ENCODE measurements at places on chromosomes 2 and 18. TPM values are rescaled to one million over a fixed set of nuclear protein-coding genes. Genes with fewer than 3 reads are reported as not detected.
A peak's percentile ranks its signal among the peaks of the same experiment; 100 is the strongest.

DNA sequence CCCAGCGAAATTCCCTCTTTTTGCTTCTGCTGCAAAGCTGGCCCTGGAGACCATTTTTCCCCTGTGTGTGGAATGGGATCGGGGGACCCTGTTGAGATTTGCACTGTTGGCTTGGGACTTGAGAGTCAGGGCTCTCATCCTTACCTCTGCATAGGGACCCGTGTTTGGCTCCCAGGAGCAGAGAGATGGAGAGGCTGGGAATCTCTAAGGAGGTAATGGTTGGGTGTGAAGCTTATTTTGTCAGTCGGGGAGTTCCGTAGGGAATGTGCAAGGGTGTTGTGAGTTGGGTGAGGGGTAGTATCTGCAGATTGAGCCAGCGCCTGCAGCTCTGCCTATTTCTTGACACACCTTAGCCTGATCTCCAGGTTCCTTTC, 4.5 kb downstream of the GATA6 start:
- H3K27ac ChIP-seq, result no peak overlapping the region
- H3K4me3 ChIP-seq, result no peak overlapping the region
- no peak for DNase-seq
- peaks cover 64% of the 10 kb centered on the region for H3K27me3 ChIP-seq

DNA sequence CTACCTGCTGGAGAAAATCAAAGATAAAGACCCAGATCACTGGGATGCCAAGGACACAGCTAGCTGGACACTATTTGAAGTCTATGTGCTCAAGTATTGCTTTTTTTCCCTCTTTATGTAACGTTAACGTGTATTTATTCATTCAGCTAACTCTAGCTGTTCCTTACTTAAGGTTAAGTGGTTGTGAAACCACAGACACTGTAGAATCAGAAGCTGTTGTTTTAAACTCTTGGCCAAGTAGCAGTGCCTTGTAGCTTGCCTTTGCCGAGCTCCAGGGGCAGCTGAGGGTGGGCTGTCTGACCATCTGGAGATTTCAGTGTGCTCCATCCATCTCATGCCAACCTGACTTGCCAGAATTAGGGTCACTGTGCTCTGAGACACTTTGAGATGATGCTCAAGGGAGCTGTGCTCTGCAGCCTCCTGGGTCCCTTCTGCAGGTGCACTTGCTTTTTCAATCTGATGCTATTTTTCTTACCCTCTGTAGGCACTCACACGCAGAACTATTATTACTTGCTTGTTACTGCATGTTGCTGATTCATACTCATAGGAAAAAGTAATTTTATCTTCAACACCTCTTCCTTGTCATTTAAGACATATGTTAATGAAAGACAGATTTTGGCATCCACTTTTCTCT, 116.2 kb downstream of the METTL8 start:
- H3K27ac ChIP-seq, result peak overlapping the region; percentile 14
- H3K27me3 ChIP-seq, result no peaks in the 10 kb centered on the region
- DNase-seq, result peak; percentile 12
- H3K4me3 ChIP-seq, result no peak overlapping the region

- no peaks in the 10 kb centered on the region for H3K36me3 ChIP-seq
- H3K27ac ChIP-seq, result no peak overlapping the region
- H3K4me3 ChIP-seq, result no peak overlapping the region
- no peak for DNase-seq
Observed at GRCh38 chr18:50832754-50833153, 12.9 kb upstream of the MRO start.

- peaks cover 6% of the 10 kb centered on the region for H3K27me3 ChIP-seq
- DNase-seq, result no peak
- no peak overlapping the region for H3K4me3 ChIP-seq
- no peak overlapping the region for H3K27ac ChIP-seq
- H3K4me1 ChIP-seq, result no peaks in the 10 kb centered on the region
- no peaks in the 10 kb centered on the region for H3K36me3 ChIP-seq
Observed at GRCh38 chr2:224271617-224272236, 130.2 kb downstream of the FAM124B start.

DNA sequence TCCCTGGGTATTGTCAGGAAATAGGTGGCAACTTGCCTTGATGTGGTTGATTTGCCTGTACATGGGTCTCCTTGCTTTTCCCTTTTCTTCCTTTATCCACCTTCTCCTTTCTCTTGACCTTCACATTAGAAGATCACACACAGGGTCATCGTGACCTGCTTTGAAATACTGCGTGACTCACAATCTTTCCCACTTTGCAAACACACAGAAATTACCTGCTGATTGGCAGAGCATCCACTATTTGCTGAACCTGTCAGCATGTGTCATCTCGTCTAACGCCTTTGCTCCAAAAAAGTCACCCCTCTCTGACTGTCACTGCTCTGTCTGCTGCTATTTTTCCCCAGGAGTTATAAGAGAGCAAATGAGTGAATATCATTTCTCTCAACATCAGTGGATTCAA, 60.8 kb downstream of the MYO3B start:
- H3K36me3 ChIP-seq, result no peaks in the 10 kb centered on the region
- peaks cover 15% of the 10 kb centered on the region for H3K27me3 ChIP-seq
- H3K4me1 ChIP-seq, result no peaks in the 10 kb centered on the region
- no peak overlapping the region for H3K27ac ChIP-seq
- no peak for DNase-seq

DNA sequence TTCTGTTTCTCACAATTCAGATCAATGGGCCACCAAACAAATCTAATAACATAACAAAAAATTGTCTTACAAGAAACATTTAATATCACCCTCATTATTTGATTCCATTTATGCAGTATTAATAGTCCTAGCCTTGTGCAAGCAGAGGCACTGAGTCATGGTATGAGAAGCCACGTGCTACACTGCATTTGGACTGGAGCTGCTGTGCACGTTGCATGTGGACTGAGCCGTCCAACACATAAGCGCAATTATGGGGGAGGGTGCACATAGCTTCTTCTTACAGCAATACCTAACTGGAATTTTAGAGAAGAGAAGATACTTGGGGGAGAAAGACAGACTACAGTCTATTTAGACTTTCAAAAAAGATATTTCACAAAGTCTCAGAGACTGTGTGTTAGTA, 329.6 kb upstream of the ID2 start:
- no peak overlapping the region for H3K4me3 ChIP-seq
- no peaks in the 10 kb centered on the region for H3K27me3 ChIP-seq
- no peak for DNase-seq
- no peak overlapping the region for H3K27ac ChIP-seq
- H3K36me3 ChIP-seq, result no peaks in the 10 kb centered on the region

GRCh38 chr2:17878281-17879136, at the start of gene KCNS3:
TSS of gene KCNS3 (plus strand) at chr2:17878667. CDS start at chr2:17931009, 52,342 bp downstream.
- H3K4me1 ChIP-seq, result peaks cover 13% of the 10 kb centered on the region
- peaks cover 64% of the 10 kb centered on the region for H3K27me3 ChIP-seq
- H3K27ac ChIP-seq, result no peak within 1 kb of the TSS

- no peaks in the 10 kb centered on the region for H3K27me3 ChIP-seq
- DNase-seq, result no peak
- H3K36me3 ChIP-seq, result no peaks in the 10 kb centered on the region
- no peaks in the 10 kb centered on the region for H3K4me1 ChIP-seq
Observed at GRCh38 chr18:25517881-25518715, 166.1 kb upstream of the ZNF521 start.

- peaks cover 40% of the 10 kb centered on the region for H3K4me1 ChIP-seq
- H3K27me3 ChIP-seq, result no peaks in the 10 kb centered on the region
- H3K4me3 ChIP-seq, result no peak overlapping the region
- H3K36me3 ChIP-seq, result no peaks in the 10 kb centered on the region
Observed at GRCh38 chr2:119693967-119694366, 15.0 kb downstream of the TMEM177 start.

GRCh38 chr2:195711478-195711877, 54.5 kb downstream of the SLC39A10 start:
- H3K36me3 ChIP-seq, result peaks cover 30% of the 10 kb centered on the region
- H3K4me1 ChIP-seq, result no peaks in the 10 kb centered on the region
- no peak overlapping the region for H3K4me3 ChIP-seq

- peaks cover 14% of the 10 kb centered on the region for H3K27me3 ChIP-seq
- no peaks in the 10 kb centered on the region for H3K36me3 ChIP-seq
- H3K4me3 ChIP-seq, result no peak overlapping the region
- H3K4me1 ChIP-seq, result no peaks in the 10 kb centered on the region
- no peak for DNase-seq
- H3K27ac ChIP-seq, result no peak overlapping the region
Observed at GRCh38 chr2:71008342-71008741, 13.7 kb upstream of the TEX261 start.

DNA sequence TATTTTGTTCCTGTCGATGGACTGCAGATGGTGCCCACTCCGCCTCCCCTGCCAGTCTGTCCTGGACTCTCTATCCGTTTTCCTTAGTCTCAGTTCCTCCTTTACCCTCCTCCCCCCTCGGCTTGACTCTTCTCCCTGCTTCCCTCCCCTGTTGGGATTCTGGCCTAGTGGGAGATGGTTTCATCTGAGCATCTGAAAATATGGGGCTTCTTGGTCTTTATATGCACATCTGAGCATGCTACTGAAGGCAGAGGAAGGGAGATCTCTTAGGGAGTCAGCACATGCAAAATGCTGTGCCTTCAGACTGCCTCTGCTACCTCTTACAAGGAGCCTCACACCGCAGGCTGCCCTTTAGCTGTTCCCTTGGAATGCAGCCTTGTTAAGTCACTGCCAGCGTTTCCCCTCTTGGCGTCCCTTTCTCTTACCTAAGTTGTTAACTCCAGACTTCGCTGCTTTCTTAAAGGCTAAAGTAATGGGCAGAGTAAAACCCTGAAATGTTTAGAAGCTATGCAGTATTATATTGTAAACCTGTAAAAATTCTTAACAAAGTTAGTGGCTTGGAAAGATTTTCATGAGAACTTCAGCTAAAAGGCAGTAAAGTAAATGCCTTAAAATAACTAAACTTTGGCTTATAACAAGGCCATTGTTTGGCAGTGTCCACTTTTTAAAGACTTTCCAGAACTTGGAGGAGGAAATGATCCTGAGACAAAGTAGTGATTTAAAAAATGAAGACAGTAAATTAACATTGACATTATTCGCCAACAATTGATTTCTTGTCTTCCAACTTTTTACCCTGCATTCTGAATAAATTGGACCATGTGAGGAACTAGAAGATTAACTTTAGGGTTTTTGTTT, 49.8 kb downstream of the LDLRAD4 start:
- no peak for DNase-seq
- H3K27ac ChIP-seq, result peak overlapping the region; percentile 93
- H3K4me3 ChIP-seq, result no peak overlapping the region
- H3K27me3 ChIP-seq, result no peaks in the 10 kb centered on the region
- peaks cover 9% of the 10 kb centered on the region for H3K36me3 ChIP-seq

- no peak overlapping the region for H3K4me3 ChIP-seq
- H3K27me3 ChIP-seq, result no peaks in the 10 kb centered on the region
- H3K27ac ChIP-seq, result no peak overlapping the region
- no peak for DNase-seq
- no peaks in the 10 kb centered on the region for H3K36me3 ChIP-seq
Observed at GRCh38 chr18:74141667-74142066, 6.0 kb downstream of the FBXO15 start.

DNA sequence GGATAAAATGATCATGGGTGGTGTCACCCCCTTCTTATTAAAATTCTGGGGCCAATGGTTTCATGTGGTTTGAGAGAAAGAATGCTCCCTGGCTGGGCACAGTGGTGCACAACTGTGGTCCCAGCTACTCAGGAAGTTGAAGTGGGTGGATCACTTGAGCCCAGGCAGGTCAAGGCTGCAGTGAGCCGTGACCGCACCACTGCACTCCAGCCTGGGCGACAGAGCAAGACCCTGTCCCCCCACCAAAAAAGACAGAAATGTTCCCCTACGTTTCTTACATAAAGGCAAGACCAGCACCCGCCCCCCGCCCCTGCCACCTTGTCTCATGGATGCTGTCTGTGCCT, 53.0 kb upstream of the ID2 start:
- H3K27me3 ChIP-seq, result no peaks in the 10 kb centered on the region
- no peaks in the 10 kb centered on the region for H3K36me3 ChIP-seq
- H3K4me3 ChIP-seq, result no peak overlapping the region
- H3K27ac ChIP-seq, result no peak overlapping the region

DNA sequence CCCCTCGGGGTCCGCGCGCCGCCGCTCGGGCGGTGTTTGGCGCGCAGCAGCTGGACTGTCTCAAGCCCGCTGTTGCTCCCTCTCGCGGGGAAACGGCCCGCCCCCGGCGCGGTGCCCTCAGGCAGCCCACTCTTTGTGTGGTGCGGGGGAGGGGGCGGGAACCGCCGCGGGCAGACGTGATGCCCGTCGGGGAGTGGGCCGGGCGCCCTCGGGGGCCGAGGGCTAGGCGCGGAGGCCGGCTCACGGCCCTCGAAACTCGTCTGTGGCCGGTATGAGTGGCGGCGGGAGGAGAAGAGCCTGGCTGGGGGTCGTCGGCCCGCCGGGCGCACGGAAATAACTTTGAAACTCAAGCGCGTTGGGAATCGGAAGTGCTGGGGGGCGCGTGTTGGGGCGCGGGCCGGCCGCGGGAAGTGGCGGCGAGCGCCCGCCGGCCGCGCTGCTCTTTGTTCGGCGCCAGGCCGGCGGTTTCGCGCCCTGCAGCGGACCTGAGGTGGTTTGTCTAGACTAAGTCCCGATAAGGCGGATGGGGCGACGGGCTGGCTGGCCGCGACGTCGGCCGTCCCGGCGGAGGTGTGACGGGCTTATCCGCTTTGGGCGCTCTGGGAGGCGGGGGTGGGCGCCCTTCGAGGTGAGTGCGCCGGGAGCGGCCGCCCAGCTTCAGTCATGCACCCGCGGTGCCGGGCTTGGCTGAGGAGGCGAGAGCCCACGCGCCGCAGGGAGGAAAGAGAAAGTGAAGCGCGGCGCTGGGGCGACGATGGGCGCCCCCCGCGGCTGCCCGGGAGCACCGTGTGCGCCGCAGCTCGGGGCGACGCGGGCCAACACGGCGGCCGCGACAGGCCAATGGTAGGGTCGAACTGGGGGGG, 679 bp downstream of the PTMA start:
- H3K4me1 ChIP-seq, result peaks cover 33% of the 10 kb centered on the region
- H3K27me3 ChIP-seq, result peaks cover 2% of the 10 kb centered on the region
- peak overlapping the region; percentile 100 for H3K27ac ChIP-seq
- peak overlapping the region; percentile 99 for H3K4me3 ChIP-seq
- peak; percentile 51 for DNase-seq

GRCh38 chr2:85763132-85763531, 9.3 kb downstream of the ATOH8 start:
- peaks cover 33% of the 10 kb centered on the region for H3K27me3 ChIP-seq
- no peak overlapping the region for H3K27ac ChIP-seq
- no peaks in the 10 kb centered on the region for H3K4me1 ChIP-seq
- no peaks in the 10 kb centered on the region for H3K36me3 ChIP-seq

The C2orf92 gene
- 11.7 TPM for total RNA-seq

The TRIM43 gene
- not detected for total RNA-seq

The ROCK2 gene
- 12.7 TPM for total RNA-seq

The ANKRD62 gene
- not detected for total RNA-seq

The PKDCC gene
- not detected for total RNA-seq

The PLEKHH2 gene
- total RNA-seq, result 0.56 TPM

The ALPI gene
- total RNA-seq, result not detected

The ADRA2B gene
- 0.34 TPM for total RNA-seq

The IL36G gene
- total RNA-seq, result not detected

The UPP2 gene
- not detected for total RNA-seq

The C2orf66 gene
- total RNA-seq, result not detected

The B4GALT6 gene
- 2.4 TPM for total RNA-seq

The RFX8 gene
- not detected for total RNA-seq
